ENCODE measurements at places on chromosomes 11 and 22.

DNA sequence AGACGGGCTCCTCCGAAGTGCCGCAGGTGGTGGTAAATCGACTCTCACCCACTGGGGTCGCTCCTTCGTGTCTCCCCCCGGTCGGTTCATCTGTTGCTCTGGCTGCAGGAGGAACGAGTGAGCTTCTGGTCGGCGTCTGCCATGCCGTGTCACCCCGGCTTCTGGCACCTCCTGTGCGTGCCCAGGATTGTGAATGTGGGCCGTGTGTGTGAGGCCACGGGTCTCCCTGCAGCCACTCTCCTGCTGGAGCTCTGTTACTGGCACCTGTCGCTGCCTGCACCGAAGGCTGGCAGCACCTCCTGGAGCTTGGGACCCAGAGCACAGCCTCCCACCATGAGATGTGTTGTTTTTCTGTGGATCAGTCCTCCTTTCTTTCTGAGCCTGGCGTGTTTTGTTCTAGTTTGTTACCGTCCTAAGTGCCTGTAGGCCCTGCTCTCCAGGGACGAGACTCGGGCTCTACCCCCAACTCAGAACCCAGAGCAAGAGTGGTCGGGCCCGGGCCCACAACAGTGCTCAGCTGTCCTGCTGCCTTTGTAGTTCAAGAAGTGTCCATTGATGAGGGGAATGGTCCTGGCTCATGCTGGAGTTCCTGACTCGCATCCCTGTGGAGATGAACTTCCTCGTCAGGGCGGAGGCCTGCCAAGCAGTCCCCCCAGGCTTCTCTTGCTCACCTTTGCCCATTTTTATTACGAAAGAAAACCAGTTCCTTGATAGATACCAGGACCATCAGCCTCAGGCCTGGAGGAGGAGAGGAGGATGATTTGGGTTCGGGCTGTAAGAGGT is 66.6 kb downstream of the MED15 start:
- DNase-seq: no peak

- DNase-seq: no peak
Observed at GRCh38 chr11:1106387-1106786, 31.7 kb downstream of the MUC2 start.

GRCh38 chr11:121367001-121367843 is 74.7 kb downstream of the SC5D start:
- DNase-seq: no peak

- DNase-seq: no peak
Observed at GRCh38 chr22:36399472-36399778, 11.7 kb upstream of the MYH9 start.

DNA sequence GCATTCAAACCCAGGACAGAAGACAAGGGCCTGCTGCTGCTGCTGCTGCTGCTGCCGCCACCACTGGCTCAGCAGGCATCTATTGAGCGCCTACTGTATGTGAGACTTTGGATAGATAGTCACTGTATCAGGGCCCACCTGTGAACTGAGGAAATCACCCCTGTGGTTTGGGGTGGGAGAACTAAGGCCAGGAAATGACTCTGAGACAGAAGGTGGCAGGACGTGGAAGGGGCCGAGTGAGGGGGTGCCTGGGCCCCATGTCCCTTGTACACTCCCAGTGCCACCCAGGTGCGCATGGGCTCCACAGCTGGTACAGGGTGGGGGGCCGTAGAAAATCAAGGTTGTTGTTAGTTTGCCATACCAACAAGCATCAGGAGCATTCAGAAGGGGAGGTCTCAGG is 50.6 kb downstream of the ARHGAP8 start:
- DNase-seq: no peak

- DNase-seq: no peak
Observed at GRCh38 chr11:19957294-19957943, 202.9 kb downstream of the DBX1 start.

GRCh38 chr11:1644601-1645356 is 15.2 kb downstream of the KRTAP5-5 start:
- no peak for DNase-seq

GRCh38 chr22:38793721-38794466 is at the start of gene DNAL4:
DNAL4 (minus strand) TSS chr22:38794143; CDS start chr22:38782731, 11,412 bp downstream.
- peak; percentile 98 for DNase-seq

GRCh38 chr11:91373497-91373896 is 851.1 kb upstream of the FAT3 start:
- no peak for DNase-seq

DNA sequence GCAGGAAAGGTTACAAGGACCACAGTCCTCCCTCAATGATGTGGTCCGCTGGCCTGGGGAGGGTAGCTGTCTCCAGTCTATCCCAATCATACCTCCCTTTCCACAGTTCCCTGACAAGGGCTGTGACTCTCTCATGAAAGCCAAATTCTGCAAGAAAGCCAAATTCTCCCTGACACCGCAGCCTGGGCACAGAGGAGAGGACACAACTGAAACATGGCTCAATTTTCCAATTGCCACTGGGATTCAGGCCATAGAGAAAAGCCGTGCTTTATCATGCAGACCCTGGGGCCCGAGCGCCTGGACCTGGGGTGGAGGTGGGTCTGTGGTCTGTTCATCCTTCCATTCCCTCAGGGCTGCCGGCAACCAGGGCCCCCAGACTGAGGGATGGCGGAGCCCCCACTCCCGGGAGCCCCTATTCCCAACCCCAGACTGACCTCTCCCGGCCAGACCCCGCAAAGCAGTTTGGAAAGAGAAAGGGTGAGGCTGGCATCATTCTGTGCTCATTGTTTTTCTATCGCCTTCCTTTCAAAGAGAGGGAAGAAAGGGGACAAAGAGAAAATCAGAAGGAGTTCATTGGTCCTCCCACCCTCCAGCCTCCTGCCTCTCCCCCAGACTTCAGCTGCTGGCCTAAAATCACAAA is 239.5 kb downstream of the BUD13 start:
- DNase-seq: no peak

- no peak for DNase-seq
Observed at GRCh38 chr11:75063741-75064314, 32.8 kb downstream of the OR2AT4 start.

DNA sequence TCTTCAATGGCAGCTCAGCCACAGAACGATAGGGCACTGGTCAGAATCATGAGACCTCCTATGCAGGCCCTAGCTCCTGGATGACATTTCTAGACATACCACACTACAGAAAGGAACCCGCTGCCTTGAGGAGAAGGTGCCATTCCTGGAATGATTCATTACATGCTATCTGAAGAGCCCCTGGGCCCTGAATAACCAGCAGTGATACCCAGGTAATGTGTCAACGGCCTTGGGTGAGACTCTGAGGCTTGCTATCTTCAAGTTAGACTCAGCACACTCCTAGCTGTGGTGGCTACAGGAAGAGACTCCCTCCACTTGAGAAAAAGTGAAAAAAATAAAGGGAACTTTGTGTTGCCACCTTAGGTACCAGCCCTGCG is 161.2 kb upstream of the GRIA4 start:
- DNase-seq: no peak

DNA sequence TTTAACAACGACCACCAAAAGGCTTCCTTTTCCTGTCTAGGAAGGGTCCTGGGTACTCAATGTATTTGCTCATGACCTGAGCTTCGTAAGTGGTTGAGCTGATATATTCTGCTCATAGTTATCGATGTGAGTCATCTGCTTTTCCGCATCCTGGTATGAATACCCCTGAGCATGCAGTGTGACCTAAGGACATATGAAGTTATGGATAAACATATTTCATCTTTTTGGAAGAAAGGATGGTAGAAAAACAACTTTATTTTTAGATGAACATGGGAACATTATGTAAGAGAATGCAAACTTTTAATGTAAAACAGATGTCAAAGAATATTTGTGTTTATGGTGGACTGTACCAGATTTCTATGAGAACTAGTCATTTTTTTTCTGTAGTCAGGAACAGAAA is 28.4 kb downstream of the TRPC6 start:
- DNase-seq: no peak

DNA sequence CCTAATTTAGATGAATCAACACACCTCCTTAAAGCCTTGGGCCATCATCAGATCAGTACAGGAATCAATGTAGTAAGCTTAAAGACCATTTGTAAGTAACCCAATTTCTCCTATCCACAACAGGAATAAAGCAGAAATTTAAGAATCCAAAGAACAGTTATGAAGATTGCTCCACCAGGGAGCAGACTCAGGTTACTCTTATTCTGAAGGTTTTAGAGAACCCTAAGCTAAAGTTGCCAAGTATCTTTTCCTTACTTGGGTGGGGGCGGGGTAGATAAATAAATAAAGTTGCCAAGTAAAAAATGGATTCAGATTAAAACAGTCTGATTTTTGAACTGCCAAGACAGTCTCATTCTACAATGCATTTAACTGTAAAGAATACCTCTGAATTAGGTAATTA is 18.1 kb downstream of the CKAP5 start:
- no peak for DNase-seq

GRCh38 chr11:72231396-72232259 is 7.1 kb downstream of the INPPL1 start:
- DNase-seq: peak; percentile 43

DNA sequence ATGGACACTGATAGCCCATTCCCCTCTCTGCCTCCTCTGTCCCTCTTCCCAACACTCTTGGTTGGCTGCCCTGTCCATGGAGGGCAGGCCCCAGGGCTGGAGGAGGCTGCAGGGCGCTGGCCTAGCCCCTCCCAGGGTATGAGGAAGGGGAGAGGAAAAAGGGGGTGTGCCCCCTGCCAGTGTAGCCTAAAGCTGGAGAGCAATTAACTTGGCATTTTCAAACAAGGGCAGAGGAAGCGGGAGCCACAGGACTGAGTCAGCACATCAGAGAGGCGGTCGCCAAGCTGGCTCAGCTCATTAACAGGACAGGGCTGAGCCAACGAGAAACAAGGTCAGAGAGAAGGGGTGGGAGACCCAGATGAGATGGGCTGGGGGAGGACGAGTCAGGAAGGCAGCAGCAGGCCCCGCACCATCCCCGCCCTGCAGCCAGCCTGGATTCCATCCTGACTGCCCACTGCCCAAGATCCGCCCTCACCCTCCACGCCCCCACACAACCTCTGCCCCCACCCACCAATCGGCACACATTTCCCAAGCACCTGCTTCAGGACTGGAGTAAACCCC is 76.3 kb downstream of the BUD13 start:
- peak; percentile 59 for DNase-seq

GRCh38 chr11:134613646-134614045 is 201.6 kb upstream of the B3GAT1 start:
- DNase-seq: no peak

- DNase-seq: no peak
Observed at GRCh38 chr11:98411777-98412176, 609.0 kb upstream of the CNTN5 start.

DNA sequence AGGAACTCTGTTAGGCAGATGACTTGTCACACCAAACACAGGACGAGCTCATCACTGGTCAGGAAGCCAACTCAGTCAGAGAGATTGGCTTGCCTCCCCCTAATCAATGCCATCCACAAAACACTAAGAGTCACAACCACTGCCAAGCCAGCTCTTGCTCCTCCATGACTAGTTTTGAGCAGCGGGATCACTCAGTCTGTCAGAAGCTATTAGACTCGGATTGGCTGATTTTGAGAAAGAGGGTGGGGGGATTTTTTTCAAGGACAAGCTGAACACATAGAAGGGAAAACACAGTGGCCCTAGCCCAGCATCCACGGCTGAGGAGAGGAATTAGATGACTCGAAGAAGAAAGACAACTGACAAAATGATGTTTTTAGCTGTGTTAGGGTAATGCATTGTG is 55.9 kb downstream of the SEZ6L start:
- no peak for DNase-seq

GRCh38 chr11:45859661-45860140 is 12.4 kb downstream of the CRY2 start:
- DNase-seq: peak; percentile 95

GRCh38 chr11:102223859-102224258 is 93.4 kb upstream of the BIRC3 start:
- no peak for DNase-seq

DNA sequence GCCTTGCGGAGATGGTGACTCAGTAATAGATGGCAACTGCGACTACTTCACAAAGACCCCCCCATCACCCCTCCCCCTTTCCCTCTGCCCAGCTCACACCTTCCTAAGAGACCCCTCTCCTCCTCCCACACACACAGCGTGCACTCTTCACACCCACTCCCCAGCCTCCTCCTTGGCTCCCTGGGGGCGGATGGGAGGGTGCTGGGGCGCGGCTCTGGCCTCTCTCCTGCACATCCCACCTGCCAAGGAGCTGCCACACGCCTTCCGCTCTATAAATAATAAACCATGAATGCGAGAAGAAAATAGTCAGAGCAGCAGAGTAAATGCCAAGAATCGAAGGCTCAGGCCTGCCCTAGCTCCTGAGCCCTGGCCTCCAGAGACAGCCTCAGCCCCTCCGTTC is 4.5 kb downstream of the P2RX3 start:
- no peak for DNase-seq

GRCh38 chr11:63165706-63166310 is 21.8 kb upstream of the SLC22A24 start:
- DNase-seq: no peak

DNA sequence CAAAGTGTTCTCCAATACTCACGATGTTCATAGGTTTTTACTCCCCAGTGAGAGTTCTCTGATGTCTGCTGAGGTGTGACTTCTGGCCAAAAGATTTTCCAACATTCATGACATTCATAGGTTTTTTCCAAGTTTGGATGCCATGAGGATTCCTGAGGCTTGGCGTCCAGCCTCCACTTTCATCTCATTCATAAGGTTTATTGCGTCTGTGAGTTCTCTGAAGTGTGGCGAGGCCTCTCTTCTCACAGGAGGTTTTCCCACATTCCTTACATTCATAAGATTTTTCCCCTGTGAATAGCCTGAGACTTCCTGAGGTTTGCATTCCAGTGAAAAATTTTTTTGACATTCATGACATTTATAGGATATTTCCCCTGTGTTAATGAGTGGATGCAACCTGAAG is 1014.1 kb downstream of the LRRC4C start:
- DNase-seq: no peak

DNA sequence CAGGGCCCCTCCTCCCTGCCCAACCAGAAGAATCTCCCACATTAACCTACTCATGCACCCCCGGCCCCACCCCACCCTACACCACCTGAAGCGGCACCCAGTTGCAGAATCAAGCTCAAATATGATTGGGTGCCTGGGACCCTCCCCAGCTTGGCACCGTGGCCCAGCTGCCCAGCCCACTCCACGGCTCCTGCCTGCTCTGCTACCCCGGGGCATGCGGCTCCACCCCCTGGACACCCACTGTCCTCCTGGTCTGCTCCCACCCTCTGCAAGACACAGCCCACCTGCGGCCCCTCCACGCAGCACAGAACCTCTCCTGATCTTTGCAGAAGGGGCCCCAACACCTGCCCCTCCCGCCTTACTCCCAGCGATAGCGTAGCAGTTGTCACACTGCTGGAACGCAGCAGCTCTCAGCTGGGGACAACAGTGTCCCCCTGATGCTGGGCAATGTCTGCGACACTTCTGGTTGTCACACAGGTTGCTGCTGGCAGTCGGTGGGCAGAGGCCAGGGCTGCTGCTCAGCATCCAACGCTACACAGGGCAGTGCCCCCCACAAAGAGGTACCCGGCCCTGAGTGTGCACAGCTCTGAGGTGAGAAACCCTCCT is 32.0 kb upstream of the TESMIN start:
- no peak for DNase-seq

GRCh38 chr11:91174734-91175133 is 951.9 kb upstream of the CHORDC1 start:
- DNase-seq: no peak
